Activated CD8-positive, alpha-beta memory T cell treated with anti-CD3 and anti-CD28 coated beads for 4 hours (primary cell): ENCODE measurements at places on chromosomes 3 and 15.

GRCh38 chr3:127652246-127652995 is 20.3 kb upstream of the ABTB1 start:
- DNase-seq: no peak

DNA sequence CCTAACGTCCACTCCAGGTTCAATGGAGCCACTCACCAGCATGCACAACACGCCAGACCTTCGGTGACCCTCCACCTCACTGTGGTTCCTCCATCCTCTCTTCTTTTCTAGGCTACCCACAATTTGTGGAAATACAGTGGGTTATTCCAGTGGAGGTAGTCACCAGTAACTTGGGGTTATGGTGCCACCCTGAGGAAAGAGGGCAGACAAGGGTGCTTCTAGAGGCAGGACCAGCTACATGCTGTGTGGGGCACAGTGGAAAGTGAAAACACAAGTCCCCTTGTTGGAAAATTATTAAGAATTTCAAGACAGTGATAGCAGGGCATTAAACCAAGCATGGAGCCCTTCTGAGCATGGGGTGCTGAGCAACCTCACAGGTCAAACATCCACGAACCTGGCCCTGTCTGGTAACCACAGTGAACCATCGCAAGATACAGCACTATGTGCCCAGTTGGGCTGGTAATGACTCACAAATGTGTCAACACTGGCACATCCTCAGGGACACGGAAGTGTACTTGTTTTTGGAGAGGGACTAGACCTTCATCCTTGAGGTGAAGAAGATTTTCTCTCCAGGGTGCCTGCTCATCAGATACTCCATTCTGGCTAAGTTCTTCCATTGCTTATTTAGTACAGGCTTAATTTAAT is 166.7 kb downstream of the STT3B start:
- DNase-seq: no peak

- DNase-seq: no peak
These were observed 15.8 kb downstream of the SCG5 start for GRCh38 chr15:32657198-32657883.

GRCh38 chr15:47618241-47618640 is 99.1 kb upstream of the SEMA6D start:
- DNase-seq: no peak

DNA sequence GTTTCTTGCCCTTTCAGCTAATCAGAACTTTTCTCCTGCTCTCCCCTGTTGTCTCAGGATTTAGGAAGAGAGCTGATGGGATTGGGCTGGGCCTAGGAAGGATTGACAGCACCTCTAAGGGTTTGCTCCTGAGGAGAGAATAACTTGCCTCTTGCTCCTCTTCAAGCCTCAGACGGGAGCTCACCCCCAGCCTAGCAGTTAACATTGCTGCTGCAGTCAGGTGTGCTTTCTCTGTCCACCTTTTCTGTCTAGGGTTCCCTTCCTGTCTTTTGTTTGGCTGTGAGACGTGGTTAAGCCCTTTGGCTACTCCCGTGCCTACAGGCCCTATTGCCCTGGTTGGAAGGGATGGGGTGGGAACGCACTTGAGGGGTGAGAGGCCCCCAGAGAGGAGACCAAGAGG is 20.1 kb downstream of the TMEM108 start:
- DNase-seq: no peak

DNA sequence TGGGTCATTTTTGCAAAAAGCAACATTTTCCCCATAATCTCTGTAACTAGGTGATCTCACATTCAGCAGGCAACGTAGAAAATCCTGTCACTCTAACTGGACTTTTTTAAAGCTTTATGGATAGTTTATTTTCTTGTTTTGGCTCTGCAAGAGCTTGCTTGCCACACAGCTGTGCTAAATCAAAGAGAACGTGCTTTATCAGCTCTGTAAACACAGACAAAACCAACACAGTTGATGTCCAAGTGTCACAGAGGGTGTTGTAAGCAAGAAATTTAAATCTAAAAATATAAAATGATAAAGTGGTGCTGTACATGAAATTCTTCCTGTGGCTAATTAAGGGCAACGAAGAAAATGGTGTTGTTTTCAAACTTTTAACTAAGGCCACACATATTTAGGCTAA is 97.5 kb upstream of the STAC start:
- no peak for DNase-seq

- DNase-seq: no peak
These were observed 1.1 kb downstream of the ZBTB20 start for GRCh38 chr3:115146032-115146417.

DNA sequence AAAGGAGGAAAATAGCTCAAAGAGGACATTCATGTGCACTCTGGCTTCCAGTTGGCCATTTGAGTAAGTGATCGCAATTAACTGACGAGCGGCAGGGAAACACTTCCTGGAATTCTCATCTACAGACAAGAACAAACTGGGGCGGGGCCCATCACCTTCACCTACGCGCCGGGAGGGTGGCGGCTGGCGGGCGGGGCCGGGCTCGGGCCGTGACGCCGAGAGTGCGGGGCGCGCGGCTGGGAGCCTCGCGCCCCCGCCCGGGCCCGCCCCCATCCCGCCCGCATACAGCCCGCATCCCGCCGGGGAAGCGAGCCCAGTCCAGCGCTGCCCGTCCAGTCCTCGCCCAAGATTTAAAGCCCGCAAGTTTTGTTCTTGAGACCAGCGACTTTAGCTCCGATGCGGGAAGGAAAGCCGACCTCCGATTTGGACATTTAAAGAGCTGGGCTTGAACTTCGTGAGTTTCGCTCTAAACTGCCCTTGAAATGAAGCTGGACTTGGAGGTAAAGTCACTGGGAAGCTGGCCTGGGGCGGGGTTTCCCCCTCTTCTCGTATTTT is at the start of gene B3GNT5:
TSS of gene B3GNT5 (plus strand) at position 281 of the 555 bp plus-strand sequence. CDS start 16,546 bp downstream, outside the sequence.
- DNase-seq: peak; percentile 21

- DNase-seq: no peak
These were observed 80.0 kb downstream of the PLXNA1 start for GRCh38 chr3:127062926-127063325.

DNA sequence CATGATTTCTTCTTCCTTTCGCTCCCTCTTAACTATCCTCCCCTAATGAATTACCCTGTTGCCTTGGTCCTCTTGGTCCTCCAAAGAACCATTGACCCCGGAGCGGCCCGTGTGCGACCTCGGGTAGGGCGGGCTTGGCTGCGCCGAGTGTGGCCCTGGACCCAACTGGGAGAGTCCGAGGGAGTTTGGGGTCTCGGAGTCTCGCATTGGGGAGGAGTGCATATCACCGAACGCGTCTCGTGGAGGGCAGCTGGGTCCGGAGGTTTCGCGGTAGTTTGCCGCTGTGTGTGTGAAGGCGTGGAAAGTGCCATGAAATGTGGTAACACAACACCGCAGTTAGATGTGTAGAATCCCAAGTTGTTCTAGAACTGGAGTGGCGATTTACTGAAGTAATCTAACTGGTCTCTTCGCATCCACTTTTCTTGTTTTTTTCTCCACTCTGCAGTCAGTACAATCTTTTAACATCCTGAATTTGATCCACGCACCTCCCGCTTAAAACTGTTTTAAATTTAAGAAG is 363 bp downstream of the GTF2E1 start:
- DNase-seq: no peak

DNA sequence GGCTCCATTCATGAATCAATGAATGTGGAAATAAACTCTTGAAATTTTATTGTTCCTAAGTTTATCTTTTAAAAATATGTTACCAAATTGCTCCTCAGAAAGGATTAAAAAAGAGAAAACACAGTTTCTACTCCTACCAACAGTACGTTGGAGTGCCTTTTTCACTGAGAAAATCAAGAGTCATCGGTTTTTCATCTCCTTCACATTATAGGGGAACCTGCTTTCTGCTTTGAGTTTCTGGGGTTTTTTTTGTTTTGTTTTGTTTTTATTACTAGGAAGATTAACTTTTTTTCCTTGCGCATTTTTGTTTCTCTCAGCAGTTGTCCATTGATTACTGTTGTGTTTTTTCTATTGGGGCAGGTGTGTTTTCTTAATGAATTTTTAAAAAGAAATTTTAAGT is 3.5 kb downstream of the ARL13B start:
- DNase-seq: no peak

DNA sequence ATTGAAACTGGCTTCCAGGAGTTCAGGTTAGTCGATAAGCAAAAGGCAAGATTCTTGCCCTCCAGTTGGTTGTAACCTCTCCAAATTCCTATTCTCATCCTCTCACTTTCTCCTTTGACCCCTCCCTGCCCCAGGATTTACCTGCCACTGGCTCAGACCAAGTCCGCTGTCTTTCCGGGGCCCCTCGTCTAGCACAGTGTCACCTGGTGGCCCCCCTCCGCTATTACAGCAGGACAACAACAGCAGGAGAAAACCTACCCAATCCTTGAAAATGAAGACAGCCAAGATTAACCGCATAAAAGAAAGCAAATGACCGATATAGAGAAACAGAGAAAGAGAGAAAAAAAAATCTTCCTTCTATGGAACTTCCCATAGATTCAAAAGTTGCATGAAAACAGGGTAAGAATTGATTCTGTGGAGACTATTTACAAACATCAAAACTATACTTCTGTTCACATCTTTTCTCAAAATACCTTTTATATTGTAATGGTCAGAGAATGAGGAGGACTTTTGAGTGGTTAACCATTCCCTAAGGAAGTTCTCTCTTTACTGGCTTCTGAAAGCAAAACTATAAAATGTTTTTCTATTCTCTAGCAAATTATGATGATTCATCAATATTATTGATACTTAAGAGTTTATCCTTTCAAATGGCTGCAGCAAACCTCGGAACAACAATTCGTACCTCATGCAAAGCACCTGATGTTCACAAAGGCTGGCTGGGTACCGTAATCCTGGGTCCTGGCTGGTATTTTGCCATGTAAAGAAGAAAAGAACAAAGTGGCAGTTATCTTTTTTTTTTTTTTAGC is 10.0 kb upstream of the ST8SIA2 start:
- no peak for DNase-seq

DNA sequence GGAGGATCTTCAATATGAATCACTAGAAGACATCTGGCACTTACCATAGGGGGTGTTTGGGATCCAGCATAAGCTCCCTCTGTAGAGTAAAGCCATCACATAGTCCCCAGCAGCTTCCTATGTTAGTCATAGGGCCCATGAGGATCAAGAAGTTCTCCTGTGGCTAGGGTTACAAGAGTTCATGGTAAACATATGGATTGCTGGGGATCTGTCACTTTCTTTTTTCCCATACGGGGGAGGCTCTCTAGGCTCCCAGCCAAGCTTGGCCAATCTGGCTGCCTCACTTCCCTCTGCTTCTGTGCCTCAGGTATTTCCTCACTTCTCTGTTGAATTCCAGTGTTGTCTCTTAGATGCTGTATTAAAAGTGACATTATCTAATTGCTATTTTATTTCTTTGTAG is 597.9 kb downstream of the PDCD6IP start:
- no peak for DNase-seq

DNA sequence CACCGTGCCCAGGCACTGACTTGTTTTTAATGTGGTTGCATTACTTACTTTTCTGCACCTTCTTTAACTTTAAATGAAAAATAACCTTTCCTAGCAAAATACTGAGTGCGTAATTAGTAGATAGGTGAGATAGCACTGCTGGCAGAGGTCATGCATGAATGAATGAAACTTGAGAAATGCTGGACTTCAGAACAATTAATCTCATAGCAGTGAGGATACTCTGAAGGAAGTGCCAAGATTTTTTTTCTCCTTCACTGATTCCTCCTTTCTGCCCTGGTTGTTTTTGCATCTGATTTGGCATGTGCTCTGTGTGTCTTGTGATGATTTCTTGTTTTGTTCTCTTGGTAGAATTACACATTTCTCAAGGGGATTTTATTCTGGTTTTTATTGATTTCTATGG is 378.9 kb downstream of the PTPRG start:
- DNase-seq: no peak

DNA sequence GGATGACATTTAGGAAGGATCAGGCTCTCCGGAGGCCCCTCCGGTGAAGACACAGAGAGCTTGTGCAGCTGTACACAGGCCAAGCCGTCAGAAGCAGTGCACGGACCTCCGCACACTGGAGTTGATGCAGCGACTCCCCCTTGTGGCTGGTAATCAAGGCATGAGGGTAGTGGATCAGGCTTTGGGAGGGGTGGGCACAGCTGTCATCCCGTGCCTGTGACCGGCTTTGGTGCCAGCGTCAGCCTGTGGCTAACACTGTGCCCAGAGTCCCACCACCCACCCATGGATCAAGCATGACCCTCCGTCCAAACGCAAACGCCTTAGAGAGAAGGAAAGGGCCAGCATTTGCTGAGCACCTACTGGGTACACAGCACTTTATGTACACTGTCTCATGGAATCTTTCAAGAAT is 8.2 kb upstream of the GRIP2 start:
- DNase-seq: no peak
